NK-92 treated with Interleukin-12 subunit alpha and Interleukin-12 subunit beta, amount 100 ng/mL, for 24 hours (cell line): ENCODE measurements at places on chromosomes 13 and 19.

- DNase-seq: no peak
Observed at GRCh38 chr19:47405197-47405550, 14.2 kb downstream of the MEIS3 start.

GRCh38 chr19:1026783-1027649, 608 bp downstream of the CNN2 start:
- DNase-seq: no peak

- no peak for DNase-seq
Observed at GRCh38 chr13:27310946-27311345, 40.3 kb downstream of the RASL11A start.

- no peak for DNase-seq
Observed at GRCh38 chr19:35417713-35418534, 30.1 kb upstream of the FFAR2 start.

- DNase-seq: no peak
Observed at GRCh38 chr19:45068041-45068440, 8.2 kb downstream of the ZNF296 start.
